ENCODE measurements at places on chromosomes 5 and 9. TPM values are rescaled to one million over a fixed set of nuclear protein-coding genes. Genes with fewer than 3 reads are reported as not detected.

MARCOL gene
- not detected for total RNA-seq

LEAP2 gene
- total RNA-seq, result not detected

FOXD4L6 gene
- not detected for total RNA-seq

DMRT3 gene
- total RNA-seq, result not detected

TMEM167A gene
- 50.1 TPM for total RNA-seq

DAPK1 gene
- 23.0 TPM for total RNA-seq

ATP6V1G1 gene
- total RNA-seq, result 153 TPM

TMEM215 gene
- not detected for total RNA-seq

- DNase-seq, result no peak
- H3K27me3 ChIP-seq, result no peaks in the 10 kb centered on the region
- H3K27ac ChIP-seq, result no peak overlapping the region
- peaks cover 46% of the 10 kb centered on the region for H3K4me1 ChIP-seq
Observed at GRCh38 chr5:172683264-172683644, 42.2 kb downstream of the NEURL1B start.

DNA sequence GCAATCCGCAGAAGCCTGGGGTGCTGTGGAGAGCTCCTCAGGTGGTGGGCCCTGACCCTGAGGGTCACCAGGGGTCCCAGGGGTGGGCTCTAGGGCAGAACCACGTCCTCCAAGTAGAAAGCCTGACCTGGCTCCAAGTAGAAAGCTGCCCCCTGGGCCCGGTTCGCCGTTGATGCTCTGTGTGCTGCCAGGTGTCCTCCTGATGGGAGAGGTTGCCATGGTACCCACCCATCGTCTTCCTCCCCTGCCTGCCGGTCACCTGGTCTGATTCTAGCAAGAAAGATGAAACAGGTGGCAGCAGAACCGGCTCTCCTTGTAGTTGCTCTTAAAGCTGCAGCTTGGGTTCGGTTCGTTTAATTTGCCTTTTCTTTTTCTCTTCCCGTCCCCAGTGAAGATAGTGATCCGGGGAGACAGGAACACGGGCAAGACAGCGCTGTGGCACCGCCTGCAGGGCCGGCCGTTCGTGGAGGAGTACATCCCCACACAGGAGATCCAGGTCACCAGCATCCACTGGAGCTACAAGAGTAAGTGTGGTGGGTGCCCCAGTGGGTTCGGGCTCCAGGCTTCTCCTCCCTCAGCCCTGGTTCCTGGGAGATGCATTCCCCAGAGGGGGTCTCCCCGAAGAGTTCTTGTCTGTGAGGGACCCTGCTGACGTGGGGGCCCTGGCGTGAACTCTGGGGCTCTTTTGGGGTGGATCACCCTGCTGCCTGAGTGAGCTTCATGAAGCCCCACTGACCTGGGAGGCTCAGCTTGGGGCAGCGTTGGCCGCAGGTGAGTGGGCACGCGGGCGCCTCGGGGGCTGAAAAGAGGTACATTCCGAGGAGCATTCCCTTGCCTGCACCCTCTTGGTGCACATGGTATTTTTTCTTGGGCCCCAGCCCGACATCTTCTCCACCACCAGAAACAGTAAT lies 15.6 kb downstream of the RABL6 start:
- H3K4me3 ChIP-seq, result no peak overlapping the region
- peaks cover 16% of the 10 kb centered on the region for H3K4me1 ChIP-seq
- DNase-seq, result no peak

DNA sequence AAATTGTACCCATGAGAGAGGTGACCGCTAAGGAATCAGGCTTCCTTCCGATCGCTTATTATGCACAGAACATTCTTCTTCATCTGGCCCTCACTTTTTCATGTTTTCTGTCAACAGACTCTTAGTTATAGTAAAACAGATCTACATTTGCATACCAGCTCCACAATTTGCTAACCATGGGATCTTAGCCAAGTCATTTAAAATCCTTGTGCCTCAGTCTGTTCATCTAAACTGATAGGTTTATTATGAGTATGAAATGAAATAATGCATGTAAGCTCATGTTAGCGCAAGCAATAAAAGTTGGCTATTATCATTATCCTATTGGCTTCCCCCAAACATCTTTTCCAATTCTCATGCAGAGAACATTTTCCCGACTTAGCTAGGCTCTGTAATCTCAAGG lies 42.3 kb downstream of the FGF1 start:
- no peaks in the 10 kb centered on the region for H3K4me1 ChIP-seq
- no peaks in the 10 kb centered on the region for H3K36me3 ChIP-seq
- no peaks in the 10 kb centered on the region for H3K27me3 ChIP-seq
- no peak for DNase-seq
- H3K4me3 ChIP-seq, result no peak overlapping the region

DNA sequence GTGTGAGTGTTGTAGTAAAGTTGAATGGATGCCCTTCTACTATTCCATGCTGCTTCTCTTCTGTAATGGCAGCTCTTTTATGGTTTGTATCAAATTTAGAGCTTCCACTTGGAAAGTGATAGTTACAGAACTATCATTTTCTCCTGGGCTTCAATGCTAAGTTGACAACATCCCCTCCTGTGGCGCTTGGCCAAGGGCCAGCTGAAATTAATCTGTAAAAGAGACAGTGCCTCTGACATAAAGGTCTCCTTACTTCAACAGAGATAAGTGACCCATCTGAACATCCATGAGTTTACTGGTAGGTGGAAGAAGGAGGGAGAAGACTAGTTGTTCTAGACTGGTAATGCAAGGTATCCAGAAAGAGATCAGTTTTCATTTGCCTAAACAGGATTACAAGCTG lies 39.7 kb downstream of the CHSY3 start:
- DNase-seq, result no peak
- no peak overlapping the region for H3K4me3 ChIP-seq
- H3K27ac ChIP-seq, result no peak overlapping the region
- H3K27me3 ChIP-seq, result no peaks in the 10 kb centered on the region

GRCh38 chr5:120219988-120220387 lies 244.1 kb upstream of the PRR16 start:
- no peaks in the 10 kb centered on the region for H3K36me3 ChIP-seq
- no peak for DNase-seq
- no peak overlapping the region for H3K27ac ChIP-seq
- H3K4me3 ChIP-seq, result no peak overlapping the region
- no peaks in the 10 kb centered on the region for H3K27me3 ChIP-seq
- H3K4me1 ChIP-seq, result no peaks in the 10 kb centered on the region

GRCh38 chr5:32145378-32145777 lies 28.7 kb downstream of the GOLPH3 start:
- H3K4me3 ChIP-seq, result no peak overlapping the region
- no peaks in the 10 kb centered on the region for H3K27me3 ChIP-seq
- no peaks in the 10 kb centered on the region for H3K36me3 ChIP-seq
- peak overlapping the region; percentile 39 for H3K27ac ChIP-seq
- peaks cover 48% of the 10 kb centered on the region for H3K4me1 ChIP-seq

DNA sequence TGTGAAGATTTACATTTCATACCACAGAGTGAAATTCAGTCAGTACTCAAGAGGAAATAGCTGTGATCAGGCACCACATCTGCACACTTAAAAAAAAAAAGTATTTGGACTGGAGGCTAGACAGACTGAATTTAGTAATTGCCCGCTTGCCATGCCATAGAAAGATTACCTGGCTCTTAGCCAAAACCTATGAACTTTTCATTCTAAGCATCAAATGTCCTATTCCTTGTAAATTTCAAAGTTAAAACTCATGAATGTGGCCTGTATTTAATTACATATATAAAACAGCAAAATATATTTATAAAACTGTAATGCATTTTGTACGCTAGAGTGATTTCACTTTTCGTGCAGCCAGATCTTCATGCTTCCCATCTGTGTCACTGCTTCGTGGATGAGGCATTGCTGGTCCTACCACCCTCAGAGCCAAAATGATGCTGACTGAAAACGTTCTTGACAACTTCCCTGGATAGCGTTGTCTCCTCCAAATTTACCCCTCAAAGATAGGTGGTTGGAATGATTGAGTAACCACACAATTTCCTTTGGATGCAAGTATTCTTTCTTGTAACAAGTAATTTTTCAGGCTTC lies 447.9 kb upstream of the SGCD start:
- no peak overlapping the region for H3K27ac ChIP-seq
- no peak for DNase-seq

- H3K4me1 ChIP-seq, result no peaks in the 10 kb centered on the region
- no peak for DNase-seq
- H3K36me3 ChIP-seq, result no peaks in the 10 kb centered on the region
Observed at GRCh38 chr5:55991768-55992486, 2.8 kb downstream of the IL6ST start.

Data from right atrium auricular region (tissue), 2 donors.